ENCODE measurements at places on chromosomes 1 and 21.

- DNase-seq = no peak
These were observed 33.3 kb upstream of the KIF26B start for GRCh38 chr1:245121523-245121922.

DNA sequence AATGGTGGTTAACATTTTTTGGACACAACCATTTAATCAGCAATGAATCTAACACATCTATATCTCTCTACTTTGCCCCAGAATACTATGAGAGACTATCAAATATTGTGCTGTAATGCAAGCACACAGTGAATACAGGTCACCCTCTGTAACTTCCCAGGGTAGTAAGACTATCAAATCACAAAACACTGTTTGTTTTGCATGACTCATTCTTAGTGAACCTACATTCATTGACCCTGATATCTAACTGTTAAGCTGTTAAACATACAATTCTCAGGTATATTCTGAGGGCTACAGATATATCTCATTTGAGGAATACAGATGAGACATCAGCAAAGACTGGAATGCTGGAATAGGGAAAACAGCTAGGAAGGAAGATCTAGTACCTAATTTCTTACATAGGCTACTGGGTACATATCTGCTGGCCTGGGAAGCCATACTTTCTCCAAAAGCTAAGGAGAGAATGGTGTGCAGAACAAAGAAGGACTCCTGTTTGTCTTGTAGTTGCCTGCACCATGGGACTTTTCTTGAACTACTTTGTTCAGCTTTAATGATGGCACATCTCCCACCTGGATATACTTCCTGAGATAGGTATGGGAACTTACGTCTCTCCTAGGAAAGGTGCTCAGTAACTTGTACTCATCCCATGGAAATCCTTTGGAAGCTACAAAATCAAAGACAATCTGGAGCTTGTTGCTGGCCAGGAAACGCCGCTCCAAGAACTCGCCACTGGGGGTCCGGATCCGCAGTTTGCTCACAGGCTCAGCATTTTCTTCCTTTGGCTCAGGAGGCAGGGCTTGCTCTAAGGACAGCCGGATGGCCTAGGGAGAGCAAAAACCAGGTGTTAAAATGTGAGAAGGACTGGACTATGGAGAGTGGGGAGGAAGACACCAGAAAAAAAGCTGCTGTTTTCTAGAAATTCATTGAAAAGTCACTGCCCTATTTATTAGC is 51.9 kb upstream of the DMRTA2 start:
- no peak for DNase-seq

- no peak for DNase-seq
These were observed 48.4 kb downstream of the ZBTB40 start for GRCh38 chr1:22500058-22500457.

- no peak for DNase-seq
These were observed 183.6 kb downstream of the APP start for GRCh38 chr21:25986928-25987327.

- DNase-seq = no peak
These were observed 543.0 kb upstream of the RGS18 start for GRCh38 chr1:191615101-191615821.

GRCh38 chr1:196393282-196393681 is 215.0 kb downstream of the KCNT2 start:
- DNase-seq = no peak

- DNase-seq = no peak
These were observed 142.3 kb upstream of the EDN2 start for GRCh38 chr1:41626616-41627375.

DNA sequence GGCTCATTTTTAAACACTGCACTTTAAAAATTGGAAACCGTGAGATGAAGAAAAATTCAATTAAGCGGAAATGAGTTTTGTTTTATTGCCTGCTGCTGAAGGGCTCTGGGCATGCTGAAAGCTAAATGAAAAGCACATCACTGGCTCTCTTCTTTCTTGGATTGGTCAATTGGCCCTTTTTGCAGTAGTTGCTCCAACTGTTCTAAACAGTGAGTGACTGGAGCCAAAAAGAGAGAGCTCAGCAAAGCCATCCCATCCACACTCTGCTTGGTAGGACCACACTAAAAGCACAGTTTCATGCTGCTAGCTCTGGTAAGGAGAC is 48.1 kb downstream of the LHX4 start:
- DNase-seq = no peak

GRCh38 chr1:207579436-207579799 is 65.5 kb upstream of the CR1L start:
- peak; percentile 3 for DNase-seq

GRCh38 chr1:16396591-16396990 is 29.5 kb downstream of the SZRD1 start:
- no peak for DNase-seq

DNA sequence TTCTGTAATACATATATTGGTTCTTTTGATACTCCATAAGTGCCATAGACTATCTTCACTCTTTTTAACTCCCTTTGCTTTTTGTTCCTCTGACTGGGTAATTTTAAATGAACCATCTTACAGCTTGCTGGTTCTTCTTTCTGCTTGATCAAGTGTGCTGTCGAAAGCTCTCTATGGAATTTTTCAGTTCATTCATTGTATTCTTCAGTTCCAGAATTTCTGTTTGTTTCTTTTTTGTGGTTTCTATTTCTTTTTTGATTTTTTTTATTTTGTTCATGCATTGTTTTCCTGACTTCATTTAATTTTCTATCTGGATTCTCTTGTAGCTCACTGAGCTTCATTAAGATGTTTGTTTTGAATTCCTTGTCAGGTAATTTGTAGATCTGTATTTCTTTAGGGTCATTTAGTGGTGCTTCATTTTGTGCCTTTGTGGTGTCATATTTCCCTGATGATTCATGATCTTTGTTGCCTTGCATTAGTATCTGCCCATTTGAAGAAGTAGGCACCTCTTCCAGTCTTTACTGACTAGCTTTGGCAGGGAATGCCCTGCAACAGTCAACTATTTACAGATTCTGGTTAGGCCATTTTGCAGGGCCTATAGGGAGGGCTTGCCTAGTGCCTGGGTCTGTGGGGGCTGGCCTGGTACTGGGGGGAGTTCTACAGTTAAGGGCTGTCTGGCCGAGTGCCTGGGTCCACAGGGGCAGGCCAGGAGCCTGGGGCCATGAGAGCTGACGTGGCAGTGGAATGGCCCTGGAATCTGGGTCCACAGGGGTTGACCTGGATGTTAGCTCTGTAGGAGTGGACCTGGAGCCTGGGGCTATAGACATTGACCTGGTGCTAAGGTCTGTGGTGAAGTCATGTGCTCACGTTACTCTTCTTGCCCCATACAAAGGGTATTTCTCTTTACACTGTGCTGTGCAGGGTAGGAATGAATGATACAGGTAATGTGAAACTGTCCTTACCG is 89.7 kb downstream of the MAGI3 start:
- no peak for DNase-seq

DNA sequence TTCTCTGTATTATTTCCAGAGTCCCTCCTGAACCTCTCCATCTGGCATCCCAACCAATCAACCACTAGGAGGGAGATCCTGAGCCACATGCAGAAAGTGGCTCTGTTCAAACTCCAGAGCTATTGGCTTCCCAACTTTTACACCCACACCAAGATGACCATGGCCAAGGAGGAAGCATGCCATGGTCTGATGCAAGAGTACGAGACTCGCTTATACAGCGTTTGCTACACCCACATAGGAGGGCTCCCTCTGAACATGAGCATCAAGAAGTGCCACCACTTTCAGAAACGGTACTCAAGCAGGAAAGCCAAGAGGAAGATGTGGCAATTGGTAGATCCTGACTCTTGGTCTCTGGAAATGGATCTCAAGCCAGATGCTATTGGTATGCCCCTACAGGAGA is 23.6 kb downstream of the RGSL1 start:
- no peak for DNase-seq

Measured in effector memory CD4-positive, alpha-beta T cell (primary cell).